Activated naive CD4-positive, alpha-beta T cell treated with anti-CD3 and anti-CD28 coated beads, Interleukin-2, amount 50 U/mL, for 72 hours (primary cell): ENCODE measurements at places on chromosomes 11 and 22.

GRCh38 chr11:4645974-4646373 is 2.2 kb downstream of the OR51E1 start:
- no peak for DNase-seq

DNA sequence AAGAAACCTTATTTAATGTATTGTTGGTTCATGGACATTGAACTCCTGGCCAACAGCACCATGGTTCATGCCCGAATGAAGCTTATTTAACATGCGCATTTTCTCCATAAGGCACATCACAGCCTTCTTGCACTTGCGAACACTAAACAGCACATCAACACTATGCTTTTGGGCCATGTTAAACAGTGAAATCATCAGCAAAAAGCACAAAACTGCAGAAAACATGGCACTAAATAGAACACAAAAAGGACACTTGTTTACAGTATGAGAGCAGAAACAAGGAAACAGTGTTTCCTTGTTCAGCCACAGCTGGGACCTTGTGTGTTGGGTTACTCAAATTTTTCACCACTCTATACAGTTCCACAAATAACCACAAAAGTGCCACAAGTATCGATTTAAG is 122.3 kb downstream of the MSANTD4 start:
- no peak for DNase-seq

DNA sequence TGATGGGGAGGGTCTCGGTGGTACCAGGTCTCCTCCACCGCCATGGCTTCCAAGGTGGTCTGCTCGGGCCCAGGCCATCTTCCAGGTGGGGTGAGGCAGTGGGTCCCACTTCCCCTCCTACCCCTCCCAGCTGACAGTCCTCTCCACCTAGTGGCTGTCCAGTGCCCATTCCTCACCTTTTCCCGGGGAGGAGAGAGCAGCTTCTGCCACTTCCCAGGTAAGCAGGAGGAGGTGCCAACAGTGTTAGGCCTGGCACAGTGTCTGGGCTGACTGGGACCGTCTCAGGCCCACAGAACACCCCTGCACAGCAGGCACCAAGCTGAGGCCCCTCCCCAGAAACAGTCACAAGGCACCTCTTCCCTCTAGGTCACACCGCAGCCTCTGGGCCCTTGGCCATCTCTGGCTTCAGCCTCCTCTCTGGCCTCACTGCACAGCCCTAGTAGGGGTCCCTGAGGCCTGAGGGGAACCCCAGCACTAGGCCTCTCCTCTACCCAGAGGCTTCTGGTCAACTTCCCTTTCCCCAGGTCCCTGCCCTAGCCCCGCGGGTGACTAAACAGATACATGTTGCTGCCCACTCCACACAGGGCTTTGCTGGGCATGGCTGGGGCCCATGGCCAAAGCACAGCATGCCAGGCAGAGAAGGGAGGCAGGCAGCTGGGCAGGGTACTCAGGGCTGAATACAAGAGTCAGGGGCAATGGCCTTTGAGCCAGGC is 2.3 kb upstream of the ANKRD13D start:
- no peak for DNase-seq

DNA sequence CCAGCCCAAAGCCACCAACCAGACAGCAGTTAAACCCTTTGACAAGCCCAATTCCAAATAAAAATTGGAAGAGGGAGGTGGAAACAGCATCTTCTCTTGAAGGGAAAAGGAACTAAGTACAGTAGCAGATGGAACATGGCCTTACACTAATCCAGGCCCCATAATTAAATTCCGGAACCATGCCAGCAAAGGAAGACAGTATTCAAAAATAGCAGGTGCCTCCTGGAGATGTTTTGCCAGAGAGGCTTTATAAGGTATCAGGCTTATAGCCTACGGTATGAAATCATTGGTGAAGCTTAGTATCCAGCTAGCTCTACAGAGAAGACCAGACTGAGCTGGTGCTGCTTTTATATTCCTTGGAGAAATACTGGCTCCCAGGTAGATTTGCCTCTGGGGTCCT is 344.1 kb upstream of the API5 start:
- DNase-seq: no peak

GRCh38 chr11:110272919-110273318 is 23.5 kb downstream of the RDX start:
- DNase-seq: no peak

DNA sequence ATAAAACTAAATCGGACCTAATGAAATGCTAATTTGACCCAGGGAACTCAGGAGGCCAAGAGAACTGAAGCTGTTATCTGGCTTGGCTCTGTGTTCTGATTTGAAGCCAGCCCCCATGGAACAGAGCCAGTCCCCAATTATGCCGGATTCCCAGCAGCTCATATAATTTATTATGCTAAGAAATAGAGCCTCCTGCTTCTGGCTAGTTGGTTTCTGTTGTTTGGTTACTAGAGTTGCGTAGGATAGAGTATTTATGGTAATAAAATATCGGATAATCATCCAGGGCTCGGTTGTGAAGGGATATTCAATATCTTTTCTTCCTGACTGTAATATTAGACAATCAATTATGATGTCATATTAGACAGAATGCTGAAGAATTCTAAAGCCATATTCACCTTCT is 120.4 kb upstream of the TTC12 start:
- no peak for DNase-seq
